ENCODE measurements at places on chromosomes 4 and X. TPM values are rescaled to one million over a fixed set of nuclear protein-coding genes. Genes with fewer than 3 reads are reported as not detected.

Gene GLRA3
- total RNA-seq: not detected

Gene TRPC3
- total RNA-seq: 3.9 TPM

Gene S100P
- total RNA-seq: not detected

Gene IDH3G
- total RNA-seq: 96.8 TPM

Gene NALF2
- not detected for total RNA-seq

Gene HTT
- total RNA-seq: 16.0 TPM

Gene TMEM156
- 1.8 TPM for total RNA-seq

Gene MAGEB1
- not detected for total RNA-seq

Gene APLN
- 0.34 TPM for total RNA-seq

Gene CFAP47
- total RNA-seq: not detected

Gene AMTN
- not detected for total RNA-seq

Gene PAGE2
- total RNA-seq: not detected

Gene MAGEA4
- not detected for total RNA-seq

Gene ATP8A1
- total RNA-seq: 0.45 TPM

Gene CLCN3
- 23.7 TPM for total RNA-seq

Gene RPS6KA6
- total RNA-seq: 0.74 TPM

Gene PPP1R2C
- total RNA-seq: not detected

Gene GYG2
- total RNA-seq: 5.9 TPM

Gene PDLIM3
- total RNA-seq: 7.9 TPM

Gene MAGEE2
- not detected for total RNA-seq

Gene ARHGAP36
- not detected for total RNA-seq

Gene GAGE13
- total RNA-seq: not detected

Gene NUDT10
- total RNA-seq: 4.2 TPM

Gene FGFRL1
- total RNA-seq: 37.3 TPM

Gene PAK3
- total RNA-seq: 0.17 TPM

Gene ARHGEF38
- total RNA-seq: not detected

Gene LRP2BP
- total RNA-seq: 0.34 TPM

Gene FGF5
- total RNA-seq: 7.4 TPM

Gene SYTL5
- total RNA-seq: 0.17 TPM

Gene GYPE
- total RNA-seq: 0.74 TPM

Gene WDFY3
- total RNA-seq: 21.2 TPM

Gene MAOA
- 45.4 TPM for total RNA-seq

Gene RPA4
- under 0.01 TPM for total RNA-seq

Gene MAP7D2
- total RNA-seq: 1.7 TPM

Gene PCDH19
- not detected for total RNA-seq

Gene GSX2
- not detected for total RNA-seq

Gene STATH
- not detected for total RNA-seq

Gene FAM47E
- 0.15 TPM for total RNA-seq

Gene GPR50
- not detected for total RNA-seq

Gene CPZ
- total RNA-seq: 0.74 TPM

Gene BTC
- 0.30 TPM for total RNA-seq

Gene FMR1NB
- not detected for total RNA-seq

Gene CHRNA9
- total RNA-seq: not detected

Gene SSX2B
- total RNA-seq: not detected
